ENCODE measurements at places on chromosomes 4 and X. TPM values are rescaled to one million over a fixed set of nuclear protein-coding genes. Genes with fewer than 3 reads are reported as not detected.

Gene PRSS12
- not detected for total RNA-seq

DNA sequence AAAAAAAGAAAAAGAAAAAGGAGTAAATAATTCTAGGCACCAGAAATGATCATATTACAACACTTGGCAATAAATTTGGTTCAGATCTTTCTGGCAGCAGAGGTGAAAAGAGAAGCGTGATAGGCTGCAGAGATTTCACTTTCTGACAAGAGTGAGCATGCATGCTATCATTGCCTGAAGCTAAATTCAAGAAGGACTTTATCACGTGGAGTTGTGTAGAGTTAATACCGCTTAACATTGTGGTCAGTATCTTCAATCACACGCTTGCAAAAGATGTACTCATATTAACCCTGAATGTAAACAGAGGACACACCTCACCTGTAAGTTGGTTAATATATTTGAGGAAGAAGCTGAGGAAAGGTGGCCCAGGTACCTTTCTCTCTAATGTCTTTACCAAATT lies 31.4 kb upstream of the RBPJ start:
- DNase-seq, result no peak

DNA sequence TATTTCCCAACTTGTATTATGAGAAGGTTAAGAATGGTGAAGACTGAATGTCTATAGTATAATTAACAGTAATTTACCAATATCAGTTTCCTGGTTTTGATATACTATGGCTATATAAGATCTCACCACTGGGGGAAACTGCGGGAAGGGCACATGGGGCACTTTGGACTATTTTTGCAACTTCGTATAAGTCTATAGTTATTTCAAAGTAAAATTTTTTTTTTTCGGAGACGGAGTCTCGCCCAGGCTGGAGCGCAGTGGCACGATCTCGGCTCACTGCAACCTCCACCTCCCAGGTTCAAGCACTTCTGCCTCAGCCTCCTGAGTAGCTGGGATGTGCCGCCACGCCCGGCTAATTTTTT lies 46.1 kb downstream of the CXorf58 start:
- DNase-seq, result no peak

DNA sequence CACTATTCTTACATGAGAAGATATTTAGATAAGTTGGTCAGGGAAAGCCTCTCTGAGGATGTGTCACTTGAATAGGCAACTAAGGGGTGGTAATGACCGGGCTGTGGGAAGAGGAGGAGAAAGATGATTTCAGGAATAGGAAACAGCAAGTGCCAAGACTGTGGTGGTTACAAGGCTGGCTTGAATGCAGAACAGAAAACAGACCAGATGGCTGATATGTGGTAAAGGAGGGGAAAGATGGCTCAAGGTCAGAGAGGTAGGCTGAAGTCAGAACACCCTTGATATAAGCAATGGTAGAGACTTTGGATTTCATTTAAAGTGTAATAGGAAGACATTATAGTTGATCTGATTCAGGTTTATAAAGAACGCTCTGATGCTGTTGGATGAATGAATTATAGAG lies 15.0 kb downstream of the TLR7 start:
- DNase-seq, result no peak

- DNase-seq, result no peak
These were observed 5.4 kb downstream of the DAPP1 start for GRCh38 chr4:99821918-99822503.

DNA sequence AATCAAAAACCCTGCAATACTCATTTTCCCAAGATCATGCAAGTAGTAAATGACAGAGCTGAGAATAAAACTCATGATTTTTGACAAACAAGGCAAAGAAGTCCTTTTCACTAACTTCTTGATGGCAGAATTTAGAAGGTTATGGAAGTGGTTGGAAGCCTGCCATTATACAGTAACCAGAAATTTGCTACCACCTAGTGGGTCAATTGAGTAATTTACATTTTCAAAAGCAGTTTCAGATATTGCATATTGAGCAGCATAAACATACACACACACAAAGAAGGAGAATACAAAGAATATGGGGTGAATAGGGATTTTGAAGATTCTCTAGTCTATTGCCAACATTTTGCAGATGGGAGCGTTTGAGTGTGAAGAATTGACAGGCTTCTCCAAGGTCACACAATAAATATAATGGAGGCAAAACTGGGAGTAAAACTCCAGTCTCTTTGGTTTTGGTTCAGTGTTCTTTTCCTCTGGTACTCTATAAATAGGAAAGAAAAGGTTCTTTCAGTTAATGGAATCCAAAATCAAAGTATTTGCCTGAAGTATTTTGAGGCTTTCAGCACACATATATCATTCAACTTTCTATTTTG lies 70.2 kb downstream of the GC start:
- peak; percentile 30 for DNase-seq

DNA sequence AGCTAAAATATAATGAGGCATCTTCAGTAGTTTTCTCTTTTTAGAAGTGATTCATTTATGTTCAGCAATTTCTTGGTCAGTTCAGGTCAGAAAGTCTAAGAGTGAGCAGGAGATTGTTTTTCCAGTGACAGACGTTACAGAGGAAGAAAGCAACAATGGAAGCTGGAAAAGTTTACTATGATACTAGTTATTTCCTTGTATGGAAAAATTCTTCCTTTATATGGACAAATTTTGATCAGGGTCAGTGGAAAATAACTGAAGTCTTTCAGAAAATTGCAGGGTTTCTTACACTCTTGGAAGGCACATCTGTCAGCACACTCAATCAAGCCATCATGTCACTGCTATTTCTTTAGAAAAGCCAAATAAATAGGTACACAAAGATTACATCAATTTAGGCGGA lies 1120.7 kb downstream of the FAT4 start:
- DNase-seq, result no peak
